ENCODE measurements at places on chromosomes 13 and 19.

DNA sequence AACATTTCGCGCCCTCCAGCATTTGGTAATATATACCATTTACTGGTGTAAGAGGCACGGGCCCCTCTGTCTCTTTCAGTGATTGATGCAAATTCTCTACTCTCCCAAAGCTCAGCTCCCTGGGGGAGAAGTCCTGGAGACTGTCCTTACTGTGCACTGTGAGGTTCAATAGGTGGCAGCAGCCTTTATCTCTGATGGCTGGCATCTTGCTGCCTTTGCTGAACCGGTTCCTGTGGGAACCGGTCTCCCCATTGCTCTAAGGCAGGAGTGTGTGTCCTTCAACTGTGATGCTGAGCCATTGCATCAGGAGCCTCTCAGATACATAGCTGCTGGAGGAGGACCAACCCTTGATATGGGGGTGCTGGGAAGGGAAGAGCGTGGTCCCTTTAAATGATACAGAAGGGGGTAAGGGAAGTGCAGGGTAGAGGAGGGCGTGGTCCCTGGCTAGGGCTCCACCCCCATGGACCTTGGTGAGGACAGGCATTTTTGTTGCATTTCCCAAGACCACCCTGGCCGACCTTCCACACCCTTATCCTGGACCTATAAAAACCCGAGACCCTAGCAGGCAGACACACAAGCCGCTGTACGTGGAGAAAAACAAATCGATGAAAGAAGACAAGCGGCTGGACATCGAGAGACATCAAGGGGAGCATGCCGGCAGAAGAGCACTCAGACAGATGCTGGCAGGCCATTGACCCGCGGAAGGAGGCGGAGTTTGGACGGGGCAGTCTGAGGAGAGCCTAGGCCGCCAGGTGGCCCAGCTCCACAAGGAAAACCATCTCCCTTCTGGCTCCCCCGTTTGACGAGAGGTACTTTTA, 41.1 kb upstream of the GTF3A start:
- DNase-seq: no peak

DNA sequence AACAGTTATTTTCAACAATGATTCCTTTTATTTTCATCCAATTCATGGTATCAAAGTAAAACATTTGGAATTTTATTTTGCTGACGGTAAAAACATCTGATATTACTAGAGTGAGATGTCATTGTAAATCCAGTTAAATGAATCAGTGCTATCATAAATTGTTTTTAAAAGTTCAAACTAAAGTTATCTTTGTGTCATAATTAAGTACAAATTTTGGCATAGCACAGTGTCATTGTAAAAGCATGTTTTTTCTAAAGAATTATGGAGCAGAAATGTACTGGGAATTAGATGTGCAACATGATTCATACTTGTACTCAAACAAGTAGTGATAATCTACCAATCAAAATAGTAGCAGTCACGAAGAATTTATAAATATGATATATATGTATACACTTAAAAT, 92.8 kb downstream of the FAM216B start:
- no peak for DNase-seq

- no peak for DNase-seq
Measured at GRCh38 chr19:45391346-45391745, 13.5 kb downstream of the PPP1R13L start.

DNA sequence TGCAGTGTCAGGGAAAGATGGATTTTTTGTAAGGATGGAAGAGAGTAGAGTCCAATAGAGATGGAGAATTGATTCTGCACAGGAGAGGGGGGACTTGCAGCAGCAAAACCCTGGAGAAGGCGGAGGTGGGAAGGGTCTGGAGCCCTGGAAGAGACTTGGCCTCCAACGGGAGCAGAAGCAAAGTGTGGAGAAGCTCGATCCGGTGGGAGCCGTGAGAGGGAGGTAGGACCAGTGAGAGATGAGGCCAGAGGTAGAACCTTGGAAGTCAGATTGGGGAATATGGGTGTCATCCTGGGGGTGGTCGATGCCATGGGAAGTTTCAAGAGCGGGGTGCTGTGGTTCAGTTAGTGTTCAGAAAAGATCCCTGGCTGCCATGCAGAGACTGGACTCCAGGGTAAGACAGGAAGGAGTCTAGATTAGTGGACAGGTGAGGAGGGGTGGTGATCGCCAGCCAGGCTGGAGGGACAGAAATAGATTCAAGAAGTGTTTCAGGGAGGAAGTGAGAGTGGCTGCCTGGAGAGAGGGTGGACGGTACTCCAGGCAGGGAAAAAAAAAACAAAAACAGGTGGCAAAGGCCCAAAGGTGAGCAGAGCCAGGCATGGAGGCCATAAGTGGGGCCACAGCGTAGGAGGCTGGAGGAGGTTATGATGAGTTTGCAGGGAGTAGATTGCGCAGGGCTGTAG, 2.6 kb downstream of the PPP5C start:
- DNase-seq: no peak

- no peak for DNase-seq
Measured at GRCh38 chr13:92804346-92804745, 422.3 kb upstream of the GPC6 start.

- no peak for DNase-seq
Measured at GRCh38 chr13:33636243-33636642, 181.7 kb upstream of the RFC3 start.
